Activated T-cell treated with anti-CD3 and anti-CD28 coated beads for 4 hours (primary cell): ENCODE measurements at places on chromosomes 2 and 18.
A peak's percentile ranks its signal among the peaks of the same experiment; 100 is the strongest.

- no peak for DNase-seq
Observed at GRCh38 chr18:22267225-22267624, 97.8 kb downstream of the GATA6 start.

- DNase-seq, result no peak
Observed at GRCh38 chr2:231299267-231299666, 96.2 kb upstream of the B3GNT7 start.

GRCh38 chr2:26516781-26517180, 38.9 kb upstream of the OTOF start:
- no peak for DNase-seq

DNA sequence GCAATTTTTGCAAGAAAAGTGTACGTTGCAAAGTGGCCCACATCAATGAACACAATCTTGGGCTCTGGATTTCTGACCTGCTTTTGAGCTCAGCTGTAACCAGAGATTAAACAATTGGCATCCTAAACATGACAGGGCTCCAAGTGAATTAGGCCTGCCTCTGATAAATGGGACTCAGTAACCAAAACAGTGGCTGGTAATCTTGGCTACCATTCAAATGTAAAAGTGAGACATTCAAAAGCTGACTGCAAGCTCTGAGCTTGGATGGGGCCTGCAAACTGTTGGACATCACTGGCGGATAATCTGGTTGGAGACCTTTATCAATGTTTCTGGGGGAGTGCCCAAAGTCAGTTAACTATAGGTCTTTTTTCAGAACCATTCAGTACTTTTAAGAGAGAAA, 160.7 kb downstream of the RAB3GAP1 start:
- no peak for DNase-seq

- no peak for DNase-seq
Observed at GRCh38 chr2:175097297-175097696, 70.7 kb downstream of the ATF2 start.

DNA sequence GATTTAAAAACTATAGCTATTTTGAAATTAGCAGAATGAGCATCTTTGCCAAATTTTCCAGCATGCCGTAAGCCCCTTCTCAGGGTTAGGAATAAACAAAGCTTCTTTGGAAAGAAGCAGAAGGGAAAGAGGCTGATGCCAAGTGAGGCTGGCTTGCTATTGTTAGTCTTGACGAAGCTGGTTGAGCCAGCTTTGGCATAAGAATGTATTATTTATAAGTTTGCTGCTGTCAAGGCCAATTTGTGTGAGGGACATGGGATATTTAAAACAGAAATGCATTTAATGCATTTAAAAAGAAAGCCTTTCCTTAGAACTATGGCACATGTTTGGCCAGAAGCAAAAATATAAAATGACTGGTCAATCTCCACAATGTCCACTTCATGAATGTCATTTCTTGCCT, 52.5 kb upstream of the TTN start:
- DNase-seq, result no peak

DNA sequence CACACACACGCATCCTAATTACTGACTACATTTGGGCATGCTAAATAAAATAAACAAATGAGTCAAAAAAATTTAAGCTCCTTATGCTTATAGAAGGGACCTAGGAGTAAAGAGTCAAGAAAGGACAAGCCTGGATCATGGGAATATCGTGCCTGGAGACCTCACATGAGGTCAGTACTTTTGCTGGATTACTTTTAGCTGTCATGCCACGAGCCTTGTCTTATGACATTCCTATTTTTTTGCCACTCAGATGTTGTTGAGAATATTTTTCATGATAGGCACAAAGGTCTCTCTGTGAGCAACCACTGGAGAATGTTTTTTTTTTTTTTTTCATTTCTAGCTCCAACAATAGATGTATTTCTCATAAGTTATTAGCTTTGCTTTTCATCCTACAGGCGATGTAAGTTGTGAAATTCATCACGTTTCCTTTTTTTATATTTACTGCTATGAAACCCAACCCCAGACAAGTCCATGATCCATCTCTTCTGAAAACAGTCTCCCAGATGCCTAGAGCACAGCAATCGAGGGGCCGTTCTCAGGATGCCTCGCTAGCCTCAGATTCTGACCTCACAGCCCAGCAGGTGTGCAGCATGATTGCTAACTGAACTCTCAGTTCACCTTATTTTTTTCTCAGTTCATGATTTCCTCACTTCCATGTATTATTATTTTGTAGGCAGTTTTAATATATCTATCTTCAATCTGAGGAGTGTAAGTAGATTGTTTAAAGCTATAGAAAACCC, 464.5 kb downstream of the IRS1 start:
- no peak for DNase-seq

DNA sequence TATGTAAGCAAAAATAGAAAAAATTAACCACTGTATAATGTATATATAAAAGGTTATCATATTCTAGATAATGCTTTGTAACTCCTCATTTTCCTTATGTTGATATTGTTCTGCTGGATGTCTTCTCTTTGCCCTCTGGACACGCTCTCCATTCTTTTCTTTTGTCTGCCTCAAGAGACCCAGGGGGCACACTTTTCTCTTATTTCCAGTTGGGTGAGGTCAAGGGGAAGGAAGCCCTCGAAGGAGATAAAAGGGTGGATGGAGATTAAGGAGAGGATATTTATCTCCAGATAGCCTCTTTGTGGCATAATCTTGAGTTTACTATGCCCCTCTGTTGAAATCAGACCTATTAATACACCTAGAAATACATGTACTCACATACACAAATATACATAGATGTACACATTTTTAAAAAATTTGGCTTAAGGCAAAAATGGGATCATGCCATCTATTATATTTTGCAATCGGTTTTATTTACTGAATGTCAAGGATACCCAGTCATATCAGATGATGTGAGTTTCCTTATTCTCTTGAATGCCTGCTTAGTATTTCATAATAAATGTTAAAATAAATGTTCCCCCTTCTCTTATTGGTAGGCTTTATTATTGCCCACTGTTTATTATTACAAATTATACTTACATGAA, 65.3 kb downstream of the LCLAT1 start:
- DNase-seq, result no peak

DNA sequence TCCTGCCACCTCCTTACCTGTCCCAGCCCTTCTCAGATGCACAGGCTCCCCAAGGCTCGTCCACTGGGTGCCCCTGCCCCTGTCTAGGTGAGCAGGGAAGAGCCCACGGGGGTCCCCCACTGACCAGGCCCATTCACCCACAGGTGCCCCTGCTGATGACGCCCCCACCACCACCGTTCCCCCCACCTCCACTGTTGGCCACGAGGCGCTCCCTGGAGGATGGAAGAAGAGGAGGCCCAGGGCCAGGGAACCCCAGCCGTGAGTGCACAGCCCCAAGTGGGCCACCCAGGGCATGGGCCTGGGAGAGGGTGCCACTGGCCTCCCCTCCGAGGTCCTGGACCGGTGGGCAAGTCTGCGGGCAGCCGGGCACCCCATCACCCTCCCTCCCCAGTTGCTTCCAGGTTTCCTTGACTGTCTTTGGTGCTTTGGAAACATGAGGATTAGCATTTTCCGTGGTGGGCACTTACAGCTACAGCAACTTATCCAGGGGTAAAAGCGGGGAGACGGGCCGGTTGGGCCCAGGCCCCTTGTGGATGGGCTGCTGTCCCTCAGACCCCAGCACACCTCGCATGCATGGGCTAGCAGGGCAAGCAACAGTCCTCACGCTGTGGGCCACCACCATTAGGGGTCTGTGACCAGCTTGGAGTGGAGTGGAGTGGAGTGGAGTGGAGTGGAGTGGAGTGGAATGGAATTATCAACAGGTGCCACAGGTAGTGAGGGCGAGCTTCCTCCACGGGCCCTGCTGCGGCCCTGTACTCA, 13.2 kb upstream of the KLHL30 start:
- DNase-seq, result no peak

DNA sequence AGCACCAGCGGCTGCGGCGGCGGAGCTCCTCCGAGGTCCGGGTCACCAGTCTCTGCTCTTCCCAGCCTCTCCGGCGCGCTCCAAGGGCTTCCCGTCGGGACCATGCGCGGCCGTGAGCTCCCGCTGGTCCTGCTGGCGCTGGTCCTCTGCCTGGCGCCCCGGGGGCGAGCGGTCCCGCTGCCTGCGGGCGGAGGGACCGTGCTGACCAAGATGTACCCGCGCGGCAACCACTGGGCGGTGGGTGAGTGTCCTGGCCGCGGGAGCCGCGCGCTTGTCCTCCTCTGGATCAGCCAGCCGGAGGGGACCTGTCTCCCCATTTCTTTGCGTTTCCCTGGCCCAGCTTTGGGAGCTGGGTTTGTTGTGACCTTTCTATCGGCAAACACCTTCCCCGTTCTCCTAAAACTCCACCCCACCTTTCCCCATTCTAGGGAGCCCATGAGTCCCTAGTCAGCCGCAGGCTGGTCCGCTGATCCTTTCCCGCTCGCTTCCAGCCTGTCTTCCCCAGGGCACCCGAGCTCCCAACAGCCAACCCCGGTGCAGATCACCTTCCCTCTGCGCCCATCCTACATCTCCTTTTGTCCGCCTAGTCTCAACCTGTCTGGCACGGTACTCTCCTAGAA, 316 bp downstream of the GRP start:
- no peak for DNase-seq

GRCh38 chr2:224666951-224667553, 49.1 kb downstream of the CCDC195 start:
- no peak for DNase-seq

- no peak for DNase-seq
Observed at GRCh38 chr2:6986912-6987361, 69.7 kb downstream of the RNF144A start.

GRCh38 chr18:59697236-59697932, at the start of gene CCBE1:
CCBE1 (minus strand) TSS chr18:59697423.
- no peak for DNase-seq

- no peak for DNase-seq
Observed at GRCh38 chr2:189233527-189233926, 54.0 kb upstream of the COL5A2 start.

GRCh38 chr2:101762451-101763171, 65.1 kb downstream of the MAP4K4 start:
- no peak for DNase-seq

DNA sequence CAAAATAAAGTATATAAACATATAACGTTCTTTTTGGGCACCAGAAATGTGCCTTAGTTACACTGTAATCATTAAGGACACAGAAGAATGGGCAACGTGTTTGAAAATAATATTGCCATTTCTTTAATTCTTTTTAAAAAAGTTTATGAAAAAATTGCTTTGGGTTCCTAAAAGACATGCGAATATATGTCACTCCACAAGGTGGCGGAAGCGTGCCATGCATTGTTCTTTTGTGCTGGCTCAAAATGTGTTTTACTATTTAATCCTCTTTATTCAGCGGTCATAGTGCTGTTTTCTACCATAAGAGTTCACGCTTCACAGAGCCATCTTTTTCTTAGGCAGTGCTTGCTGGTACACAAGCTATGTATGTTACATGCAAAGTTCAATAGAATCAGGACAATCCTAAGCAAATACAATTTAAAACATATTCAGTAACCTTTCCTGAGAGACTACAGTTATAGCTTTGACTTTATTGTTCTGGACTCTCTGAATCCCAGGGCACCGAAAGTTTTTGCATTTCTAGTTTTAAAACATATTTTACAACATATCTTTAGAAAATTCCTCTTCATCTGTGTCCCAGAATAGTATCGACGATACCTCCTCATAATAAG, 147.8 kb upstream of the ERBB4 start:
- peak; percentile 27 for DNase-seq

DNA sequence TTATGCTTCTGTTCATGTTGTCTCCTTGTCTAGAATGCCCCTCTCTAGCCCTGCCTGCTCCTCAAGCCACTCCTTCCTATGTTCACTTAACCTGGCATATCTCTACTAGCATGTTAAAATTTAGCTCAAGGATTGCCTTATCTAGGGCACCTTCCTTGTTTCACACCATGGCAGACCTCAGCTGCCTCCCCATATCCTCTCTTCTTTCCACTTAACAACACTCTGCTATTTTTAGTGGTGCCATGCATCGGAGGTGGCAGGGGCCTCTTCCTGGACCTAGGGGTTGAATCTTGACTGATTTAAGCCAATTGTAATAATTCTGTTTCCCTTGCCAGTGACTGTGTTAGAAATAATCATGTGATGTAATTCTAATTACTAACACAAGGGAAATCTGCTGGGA, 36.9 kb upstream of the FAM98A start:
- DNase-seq, result no peak

GRCh38 chr2:165205865-165206264, 2.0 kb upstream of the SCN3A start:
- DNase-seq, result no peak
